ENCODE measurements at places on chromosomes 3 and 15.

DNA sequence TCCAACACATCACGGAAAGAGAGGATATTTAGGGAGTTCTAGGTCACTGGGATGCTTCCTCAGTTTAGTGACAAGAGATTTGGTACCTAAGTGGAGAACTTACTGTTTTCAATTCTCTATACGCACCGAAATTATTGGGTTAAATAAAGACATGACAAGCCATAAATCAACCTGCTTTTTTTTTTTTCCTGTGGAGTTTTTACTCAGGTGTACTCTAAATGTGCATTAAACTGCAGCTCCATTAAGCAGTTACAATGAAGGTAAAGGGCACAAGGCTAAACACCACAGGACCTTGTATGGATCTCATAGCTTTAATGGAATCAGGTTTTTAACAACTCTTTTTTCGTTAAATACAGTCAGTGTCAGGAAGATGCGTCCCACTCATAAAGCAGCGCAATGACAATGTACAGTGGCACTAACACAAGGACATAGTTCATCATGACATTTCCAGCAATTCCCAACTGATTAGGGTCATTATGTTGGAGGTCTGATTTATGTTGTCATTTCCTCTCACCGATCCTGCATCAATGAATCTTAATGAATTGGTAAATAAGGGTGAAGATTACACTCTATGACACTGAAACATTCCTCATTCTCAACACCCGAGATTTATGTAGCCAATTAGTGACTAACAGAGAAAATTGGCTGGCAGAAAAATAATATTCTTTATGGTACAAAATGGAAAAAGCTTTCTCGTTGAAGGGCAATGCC lies 355.2 kb downstream of the FOXP1 start:
- no peak for DNase-seq

DNA sequence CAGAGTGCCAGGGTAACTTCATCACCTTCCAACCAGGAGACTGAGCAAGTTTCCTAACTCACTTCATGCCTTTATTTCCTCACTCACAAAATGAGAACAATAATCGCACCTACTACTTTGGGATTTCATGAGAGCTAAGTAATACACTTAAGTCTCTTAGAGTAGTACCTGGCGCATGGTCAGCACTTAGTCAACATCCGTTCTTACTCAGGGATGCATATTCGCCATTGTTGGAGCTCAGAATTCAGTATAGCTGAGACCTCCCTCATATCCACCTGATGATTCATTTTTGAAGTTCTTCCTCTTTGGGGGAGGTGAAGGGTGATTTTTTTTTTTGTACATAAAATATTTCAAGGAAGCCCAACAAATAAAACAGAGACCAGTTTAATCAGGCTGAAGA lies 188.2 kb downstream of the AGBL1 start:
- DNase-seq, result no peak

GRCh38 chr3:49868862-49869466 lies 742 bp downstream of the CAMKV start:
- no peak for DNase-seq

DNA sequence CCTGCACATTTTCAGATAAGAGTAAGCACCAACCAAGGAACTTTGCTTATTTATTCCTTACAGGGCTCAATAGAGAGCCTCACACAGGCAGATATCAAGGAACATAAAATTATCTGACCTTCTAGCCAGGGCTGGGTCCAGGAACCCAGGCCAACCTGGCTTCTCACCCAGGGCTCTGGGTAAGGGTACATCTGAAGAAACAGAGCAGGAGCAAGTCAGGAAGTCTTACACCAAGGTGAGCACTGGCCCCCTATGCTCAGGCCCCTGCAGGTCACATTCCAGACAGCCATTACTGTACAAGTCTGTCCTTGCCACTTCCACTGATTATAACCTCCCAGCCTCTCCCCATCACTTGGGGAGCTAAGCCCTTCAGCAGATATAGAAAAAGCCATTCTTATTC lies 19.1 kb downstream of the TF start:
- no peak for DNase-seq

DNA sequence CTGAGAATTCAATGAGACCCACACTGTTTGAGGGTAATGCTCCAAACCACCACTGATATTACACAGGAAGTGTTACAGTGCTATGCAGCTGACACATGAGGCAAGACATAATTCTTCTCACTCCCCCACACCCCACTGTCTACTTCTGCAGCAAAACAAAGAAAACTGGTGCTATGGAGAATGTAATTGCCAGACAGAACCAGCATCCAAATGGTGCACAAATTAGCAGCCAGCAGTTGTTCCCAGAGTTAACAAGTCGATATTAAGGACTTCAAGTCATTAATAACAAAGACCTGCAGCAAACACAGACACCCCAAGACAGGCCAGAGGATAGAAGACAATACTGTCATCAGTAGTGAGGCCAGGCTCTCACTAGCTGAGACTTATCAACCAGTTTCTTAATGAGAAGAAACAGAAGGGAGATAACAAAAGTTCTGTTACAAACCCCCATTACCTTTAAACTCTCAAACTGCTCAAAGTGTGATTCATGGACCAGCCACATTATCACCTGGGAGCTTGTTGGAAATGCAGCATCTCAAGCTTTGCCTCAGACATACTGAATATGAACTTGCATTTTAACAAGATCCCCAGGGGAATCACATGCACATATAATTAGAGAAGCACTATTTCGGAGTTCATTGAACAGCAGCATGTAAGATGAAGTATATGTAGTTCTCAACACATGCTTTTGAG lies 58.7 kb upstream of the FNDC3B start:
- DNase-seq, result no peak

GRCh38 chr3:42106646-42107045 lies 15.5 kb downstream of the TRAK1 start:
- DNase-seq, result no peak

GRCh38 chr15:33654860-33655259 lies 313.4 kb upstream of the CHRM5 start:
- no peak for DNase-seq
